ENCODE measurements at places on chromosomes 16 and 17. TPM values are rescaled to one million over a fixed set of nuclear protein-coding genes. Genes with fewer than 3 reads are reported as not detected.

Gene CD300LG
- total RNA-seq: 11.9 TPM

Gene CSH2
- not detected for total RNA-seq

Gene CETP
- 0.72 TPM for total RNA-seq

Gene NOTUM
- 1.1 TPM for total RNA-seq

Gene TMC5
- total RNA-seq: 2.0 TPM

Gene ZFP3
- 3.2 TPM for total RNA-seq

Gene ZNF597
- 2.5 TPM for total RNA-seq

Gene KRT17
- 883 TPM for total RNA-seq

Gene RNF157
- 1.1 TPM for total RNA-seq

Gene RHBDF1
- total RNA-seq: 45.9 TPM
